ENCODE measurements at places on chromosomes 7 and 10. TPM values are rescaled to one million over a fixed set of nuclear protein-coding genes. Genes with fewer than 3 reads are reported as not detected.

The HOXA3 gene
- not detected for total RNA-seq

The AMZ1 gene
- total RNA-seq, result 0.11 TPM

The MACC1 gene
- 0.38 TPM for total RNA-seq

The PKD2L1 gene
- not detected for total RNA-seq

The FASTK gene
- total RNA-seq, result 59.4 TPM

GRCh38 chr7:98691619-98692018 lies 74.5 kb downstream of the NPTX2 start:
- H3K4me1 ChIP-seq, result no peaks in the 10 kb centered on the region
- no peak overlapping the region for H3K4me3 ChIP-seq
- H3K36me3 ChIP-seq, result peaks cover 2% of the 10 kb centered on the region
- peaks cover 2% of the 10 kb centered on the region for H3K27me3 ChIP-seq
- no peak for DNase-seq
- H3K27ac ChIP-seq, result no peak overlapping the region

DNA sequence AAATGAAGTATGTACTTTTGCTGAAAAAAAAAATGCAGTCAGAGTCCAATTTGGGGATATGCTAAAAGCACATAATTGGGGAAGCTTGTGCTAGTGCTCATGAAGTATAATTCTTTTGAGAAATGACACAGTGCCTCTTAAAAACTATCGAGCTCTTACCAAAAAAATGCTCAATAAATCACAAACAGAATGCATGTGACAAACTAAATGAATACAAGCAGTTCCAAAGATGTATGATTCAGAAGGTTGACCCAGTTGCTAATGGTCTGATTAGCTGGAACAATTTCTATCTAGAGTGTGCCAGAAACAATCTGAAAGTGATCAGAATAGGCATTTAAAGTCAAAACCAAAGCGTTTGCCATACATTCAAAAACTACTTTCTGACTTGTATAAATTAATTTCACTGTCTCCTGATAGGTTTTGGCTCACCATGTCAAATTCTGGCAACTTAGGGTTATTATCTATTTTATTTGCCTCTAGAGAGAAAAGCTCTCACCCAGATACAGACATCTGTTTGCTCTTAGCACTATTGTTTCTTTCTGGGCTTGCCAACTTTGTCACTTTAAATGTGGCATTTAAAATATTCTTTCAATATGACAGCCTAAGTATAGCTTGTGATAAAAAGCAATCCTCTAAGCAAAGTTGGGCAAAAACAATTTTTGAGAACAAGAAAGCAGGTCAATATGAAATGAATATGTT lies 114.7 kb upstream of the AHR start:
- H3K36me3 ChIP-seq, result no peaks in the 10 kb centered on the region
- H3K27ac ChIP-seq, result no peak overlapping the region
- H3K4me1 ChIP-seq, result peaks cover 16% of the 10 kb centered on the region
- H3K27me3 ChIP-seq, result no peaks in the 10 kb centered on the region

GRCh38 chr10:3102720-3103427 lies 35.5 kb downstream of the PFKP start:
- DNase-seq, result no peak
- H3K36me3 ChIP-seq, result peaks cover 70% of the 10 kb centered on the region
- H3K27ac ChIP-seq, result no peak overlapping the region
- H3K27me3 ChIP-seq, result no peaks in the 10 kb centered on the region

Measured in activated CD8-positive, alpha-beta T cell treated with anti-CD3 and anti-CD28 coated beads for 36 hours (primary cell).